ENCODE measurements at places on chromosomes 12 and 14.

GRCh38 chr14:71694591-71695530, 237.4 kb upstream of the RGS6 start:
- DNase-seq, result no peak

DNA sequence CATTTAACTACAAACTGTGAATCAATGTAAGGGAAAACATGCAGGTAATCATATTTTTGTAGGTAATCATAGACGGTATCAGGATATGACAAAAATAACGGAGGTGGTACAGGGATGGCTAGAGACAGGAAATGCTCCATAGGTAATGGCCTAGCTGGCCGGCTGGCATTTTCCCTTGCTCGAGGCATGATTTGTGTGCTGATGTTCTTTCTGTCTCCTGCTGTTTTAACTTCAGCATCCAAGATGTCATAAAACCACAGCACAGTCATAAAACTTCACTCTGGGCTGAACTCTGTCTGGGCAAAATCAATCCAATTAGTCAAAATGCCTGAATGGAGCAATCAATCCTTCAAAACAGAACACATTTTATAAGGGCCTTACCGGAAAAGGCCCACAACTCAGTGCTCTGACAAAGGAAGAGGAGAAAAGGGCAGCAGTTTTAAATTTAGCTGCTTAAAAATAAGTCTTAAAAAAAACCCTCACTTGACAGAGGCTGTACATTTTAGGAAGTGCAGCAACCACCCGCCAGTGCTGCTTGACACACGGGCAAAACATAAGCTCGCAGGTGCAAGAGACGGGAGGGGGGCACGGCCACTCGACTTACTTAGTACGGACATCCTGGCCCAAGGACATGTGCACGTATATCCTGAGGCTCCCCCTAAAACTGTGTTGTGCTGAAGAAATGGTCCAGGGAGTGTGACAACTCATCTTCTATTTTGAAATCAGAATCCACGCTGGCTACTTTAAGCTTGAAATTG, 40.5 kb upstream of the GPR68 start:
- DNase-seq, result no peak

GRCh38 chr12:10247436-10248058, 34.9 kb downstream of the GABARAPL1 start:
- no peak for DNase-seq

GRCh38 chr12:110731479-110731878, 11.2 kb downstream of the PPP1CC start:
- DNase-seq, result no peak

GRCh38 chr12:80598004-80598606, 109.3 kb upstream of the MYF6 start:
- DNase-seq, result no peak

GRCh38 chr14:71441126-71441525, 491.1 kb upstream of the RGS6 start:
- DNase-seq, result no peak

DNA sequence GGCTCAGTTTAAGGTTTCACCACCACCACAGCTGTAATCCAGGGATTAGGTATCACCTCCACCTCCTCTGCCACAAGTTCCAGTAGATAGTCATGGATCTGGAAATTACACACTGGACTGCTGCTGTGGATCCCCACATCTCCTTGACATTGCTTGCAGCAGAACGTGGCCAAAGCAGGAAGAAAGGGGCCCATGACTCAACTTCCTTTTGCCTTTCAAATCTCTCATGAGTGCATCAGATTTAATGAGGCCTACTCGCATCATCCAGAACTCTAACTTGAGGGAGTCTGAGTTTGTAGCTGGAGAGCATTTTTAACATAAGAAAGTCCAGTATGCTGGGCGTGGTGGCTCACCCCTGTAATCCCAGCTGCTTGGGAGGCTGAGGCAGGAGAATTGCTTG, 29.2 kb upstream of the TMED10 start:
- no peak for DNase-seq

Data from GM13977 (cell line).